Trophoblast cell (in vitro differentiated cells and primary cell): ENCODE measurements at places on chromosomes 11 and 22.

DNA sequence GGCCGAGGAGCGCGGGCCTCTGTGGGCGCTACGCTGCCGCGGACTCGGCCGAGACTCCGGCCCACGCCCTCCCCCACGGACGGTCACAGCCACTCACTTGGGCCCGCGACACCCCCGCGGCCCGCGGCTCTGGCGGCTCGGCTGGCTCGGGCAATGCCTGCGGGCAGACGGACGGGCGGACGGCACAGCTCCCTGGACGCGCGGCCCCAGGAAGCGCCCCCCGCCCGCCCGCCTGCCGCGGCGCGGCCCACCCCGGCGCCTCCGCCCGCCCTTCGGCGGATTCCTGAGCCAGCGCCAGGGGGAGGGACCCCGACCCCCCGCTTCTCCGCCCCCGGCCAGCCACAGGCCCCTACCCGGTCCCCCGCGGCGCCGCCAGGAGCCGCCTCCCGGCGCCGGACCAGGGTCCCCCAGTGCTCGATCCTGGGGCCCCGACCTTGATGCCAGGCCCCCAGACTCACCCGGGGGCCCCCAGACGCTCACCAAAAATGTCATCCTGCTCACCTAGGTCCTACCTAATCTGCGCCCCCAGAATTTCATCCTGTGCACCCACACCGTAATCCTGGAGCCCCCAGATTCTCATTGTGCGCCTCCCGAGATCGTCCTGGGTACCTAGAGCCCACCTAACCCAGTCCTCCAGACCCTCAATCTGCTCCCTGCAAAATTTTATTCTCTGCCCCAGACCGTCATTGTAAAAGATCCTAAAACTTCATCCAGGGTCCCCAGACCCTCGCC is at the start of gene EFEMP2:
Gene EFEMP2 (minus strand): TSS at position 215 of the 732 bp plus-strand sequence. CDS start 446 bp downstream, outside the sequence.
- DNase-seq = peak; percentile 52

DNA sequence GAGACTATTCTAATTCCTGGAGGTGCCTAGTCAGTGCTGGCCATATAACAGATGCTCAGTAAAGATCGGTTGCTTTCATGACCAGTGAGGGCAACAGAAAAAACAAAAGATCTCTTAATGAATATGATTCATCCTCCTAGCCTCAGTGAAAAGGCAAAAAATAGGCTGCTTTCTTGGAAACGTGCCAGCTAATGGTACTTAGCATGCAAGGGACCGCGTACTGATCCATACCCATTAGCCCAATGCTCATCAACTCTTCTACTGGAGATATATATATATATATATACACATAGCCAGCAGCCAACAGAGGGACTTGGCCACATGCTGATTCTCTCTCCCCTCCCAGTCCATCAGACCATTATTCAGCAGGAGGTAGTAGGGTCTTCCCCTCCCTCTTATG is 320.4 kb downstream of the KIRREL3 start:
- no peak for DNase-seq

GRCh38 chr11:126318574-126319373 is 14.9 kb downstream of the DCPS start:
- no peak for DNase-seq

DNA sequence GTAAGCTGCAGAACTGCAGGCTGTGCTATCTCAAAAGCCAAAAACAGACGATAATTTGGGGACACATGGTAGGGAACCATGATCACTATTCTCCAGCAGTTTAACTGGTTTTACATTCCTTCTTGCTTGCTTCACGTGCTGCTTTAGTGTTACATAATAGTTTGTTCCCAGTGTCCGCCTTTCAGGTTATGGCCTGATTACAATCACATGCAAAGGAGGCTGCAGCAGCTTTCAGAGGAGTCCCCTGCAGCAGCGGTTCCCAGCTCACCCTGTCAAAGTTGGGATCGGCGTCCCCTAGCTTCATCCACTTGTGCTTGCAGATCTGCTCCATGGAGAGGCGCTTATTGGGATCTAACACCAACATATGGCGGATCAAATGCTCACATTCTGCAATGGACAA is 39.2 kb upstream of the APOA1 start:
- peak; percentile 76 for DNase-seq

GRCh38 chr11:130431801-130432200 is 3.4 kb upstream of the ADAMTS8 start:
- peak; percentile 30 for DNase-seq

GRCh38 chr22:44220727-44221680 is 40.3 kb downstream of the PARVG start:
- DNase-seq = no peak

- DNase-seq = no peak
Measured at GRCh38 chr11:2574043-2574552, 125.7 kb downstream of the KCNQ1OT1 start.

DNA sequence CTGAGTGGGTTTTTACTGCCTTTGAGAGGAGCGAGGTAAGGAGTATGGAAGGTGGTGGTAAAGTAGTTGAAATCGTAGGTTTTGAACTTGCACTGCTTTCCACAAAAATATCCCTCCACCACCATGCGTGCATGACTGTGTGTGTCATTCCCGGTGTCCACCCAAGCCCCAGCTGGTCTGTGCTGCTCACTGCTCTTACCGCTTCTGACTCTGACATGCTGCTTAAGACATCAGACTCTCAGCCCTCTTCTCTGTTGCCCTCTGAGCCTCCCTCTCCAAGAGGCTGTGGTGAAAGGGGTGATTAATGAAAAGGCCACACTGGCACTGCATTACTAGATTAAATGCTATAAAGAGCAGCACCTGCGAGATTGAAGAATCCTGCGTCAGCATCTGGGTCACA is 128.7 kb downstream of the SPATA19 start:
- DNase-seq = no peak

DNA sequence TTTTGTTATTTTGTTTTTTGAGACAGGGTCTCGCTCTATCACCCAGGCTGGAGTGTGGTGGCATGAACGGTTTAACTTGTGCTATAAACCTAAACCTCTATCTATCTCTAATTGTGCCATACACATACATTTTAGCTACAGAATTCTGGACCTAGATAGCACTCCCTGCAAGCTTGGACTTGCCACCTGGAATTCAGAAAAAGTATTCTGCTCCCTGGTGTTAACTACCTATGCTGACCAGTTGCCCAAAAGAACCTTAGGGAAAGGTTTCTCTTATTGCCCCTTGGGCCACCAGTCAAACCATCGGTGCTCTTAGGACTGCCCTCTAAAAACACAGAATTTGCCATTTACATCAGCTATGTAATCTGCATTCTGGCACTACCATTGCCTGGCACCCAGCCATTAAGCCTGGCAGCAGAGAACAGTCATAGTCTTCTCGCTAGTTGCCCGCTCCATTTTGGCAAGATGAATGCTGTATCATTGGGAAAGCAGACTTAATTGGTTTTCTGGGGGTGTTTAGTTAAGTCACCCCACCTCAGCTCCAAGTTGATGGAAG is 55.3 kb downstream of the ETS1 start:
- DNase-seq = no peak

GRCh38 chr22:25282346-25282670 is 62.9 kb downstream of the CRYBB2 start:
- no peak for DNase-seq
